Effector CD4-positive, alpha-beta T cell (primary cell): ENCODE measurements at places on chromosomes 12 and 14.

DNA sequence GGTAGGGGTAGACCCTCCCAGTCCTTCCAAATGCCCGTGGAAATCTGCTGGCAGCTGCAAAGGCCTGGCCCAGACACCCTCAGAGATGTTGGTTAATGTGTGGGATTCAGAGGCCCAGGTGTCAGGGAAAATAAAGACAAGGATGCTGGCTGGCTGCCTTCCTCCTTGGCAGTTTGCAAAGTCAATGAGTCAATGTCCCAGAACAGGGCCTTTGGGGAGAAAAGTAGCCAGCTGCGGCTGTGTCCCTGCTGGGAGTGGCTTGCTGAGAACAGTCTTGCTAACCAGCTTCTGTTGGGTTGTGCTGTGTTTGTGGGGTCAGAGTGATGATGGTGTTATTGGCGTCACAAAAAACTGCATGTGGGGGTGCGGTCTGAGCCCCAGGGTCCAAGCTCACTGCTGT, 29.2 kb downstream of the GLRX5 start:
- DNase-seq = no peak

GRCh38 chr12:105047308-105047707, 37.0 kb downstream of the ALDH1L2 start:
- DNase-seq = no peak

GRCh38 chr12:112590281-112590680, 171.5 kb downstream of the PTPN11 start:
- no peak for DNase-seq

DNA sequence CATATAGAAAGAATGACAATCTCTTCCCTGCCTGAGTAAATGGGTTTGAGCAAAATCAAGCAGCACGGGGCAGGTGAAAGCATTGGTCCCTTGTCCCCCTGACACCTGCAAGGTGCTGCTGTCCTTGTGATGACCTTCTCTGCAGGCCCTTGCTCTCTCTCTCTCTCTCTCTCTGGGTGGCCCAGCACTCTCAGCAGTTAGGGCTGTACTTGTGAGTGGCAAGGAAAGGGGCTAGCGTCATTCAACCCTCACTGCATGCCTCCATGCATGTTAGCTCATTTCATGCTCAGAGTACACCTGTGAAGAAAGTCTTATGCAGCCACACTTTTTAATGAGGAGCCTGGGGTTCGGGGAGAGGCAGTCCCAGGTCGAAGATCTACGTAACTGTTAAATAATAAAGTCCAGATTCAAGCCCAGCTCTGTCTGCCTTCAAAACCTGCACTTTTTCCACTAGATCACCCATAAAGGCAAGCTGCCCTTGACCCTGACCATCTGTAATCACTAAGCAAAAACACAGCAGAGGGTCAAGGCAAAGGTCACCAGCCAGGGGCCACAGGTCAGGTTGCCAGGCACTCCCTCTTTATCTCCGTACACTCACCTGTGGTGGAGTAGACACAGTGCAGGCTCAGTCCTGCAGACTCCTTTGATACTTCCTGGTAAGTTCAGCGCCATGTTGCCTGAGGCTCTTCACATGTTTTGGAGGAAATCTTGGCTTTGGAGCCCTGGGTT, 44.9 kb upstream of the CLMN start:
- DNase-seq = no peak

- DNase-seq = peak; percentile 24
Observed at GRCh38 chr14:91244501-91244901, at the start of gene GPR68. Gene GPR68 (minus strand): TSS chr14:91244704. CDS start chr14:91235050, 9,654 bp downstream.

DNA sequence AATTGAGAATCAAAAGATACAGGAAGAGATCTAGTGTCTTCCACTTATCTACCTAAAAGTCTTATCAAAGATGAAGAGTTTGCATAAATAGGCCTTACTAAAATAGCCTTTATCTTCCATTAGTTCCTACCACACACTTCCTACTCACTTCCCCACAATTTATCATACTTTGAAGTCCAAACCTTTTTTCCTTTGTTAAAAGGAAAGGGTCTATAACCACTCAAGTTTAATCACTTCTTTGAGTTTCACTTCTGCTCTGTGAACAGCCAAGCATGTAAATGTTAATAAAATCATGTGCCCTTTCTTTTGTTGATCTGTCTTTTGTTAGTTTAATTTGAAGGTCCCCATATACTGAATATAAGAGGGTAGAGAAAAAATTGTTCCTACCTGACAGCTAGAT, 114.5 kb downstream of the PHLDA1 start:
- DNase-seq = no peak

- peak; percentile 5 for DNase-seq
Observed at GRCh38 chr12:15788233-15789219, 662 bp downstream of the EPS8 start.

- DNase-seq = no peak
Observed at GRCh38 chr14:22606380-22606779, 8.3 kb downstream of the ABHD4 start.

GRCh38 chr12:106629797-106630659, 47.2 kb downstream of the RFX4 start:
- no peak for DNase-seq

DNA sequence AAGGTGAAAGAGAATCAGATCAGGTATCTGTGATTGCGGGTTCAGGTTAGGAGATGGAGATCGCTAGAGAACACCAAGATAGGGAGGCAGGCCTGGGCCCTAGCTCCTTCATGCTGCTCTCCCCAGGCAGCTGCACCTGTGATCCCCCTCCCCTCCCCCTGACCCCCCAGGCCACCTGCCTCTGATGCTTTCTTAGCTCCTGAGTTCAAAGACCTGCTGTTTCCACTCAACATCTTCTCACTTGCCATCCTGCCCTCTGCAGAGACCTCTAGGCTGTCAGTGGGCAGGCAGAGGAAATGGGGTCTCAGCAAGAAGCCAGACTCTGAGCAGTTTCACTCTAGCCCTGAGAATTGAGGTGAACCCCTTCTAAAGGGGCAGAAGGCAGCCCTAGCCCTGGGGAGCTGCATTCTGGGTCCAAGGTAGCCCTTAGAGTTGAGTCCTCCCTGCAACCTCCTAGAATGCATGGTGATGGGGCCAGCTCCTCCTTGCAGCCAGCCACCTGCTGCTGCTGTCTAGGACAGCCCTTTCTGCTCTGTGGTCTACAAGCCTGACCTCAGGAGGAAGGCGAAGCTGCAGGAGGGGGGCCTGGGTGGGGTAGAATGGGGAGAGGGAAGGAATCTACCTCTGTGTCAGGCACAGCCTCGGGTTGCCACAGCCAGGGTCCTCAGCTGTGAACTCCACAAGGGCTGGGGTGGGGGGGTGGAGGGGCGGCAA, 6.4 kb upstream of the SLC48A1 start:
- DNase-seq = no peak

- peak; percentile 71 for DNase-seq
Observed at GRCh38 chr12:89352492-89353187, at the start of gene DUSP6. Gene DUSP6 (minus strand): TSS chr12:89352501. CDS start chr12:89352039, 462 bp downstream.

DNA sequence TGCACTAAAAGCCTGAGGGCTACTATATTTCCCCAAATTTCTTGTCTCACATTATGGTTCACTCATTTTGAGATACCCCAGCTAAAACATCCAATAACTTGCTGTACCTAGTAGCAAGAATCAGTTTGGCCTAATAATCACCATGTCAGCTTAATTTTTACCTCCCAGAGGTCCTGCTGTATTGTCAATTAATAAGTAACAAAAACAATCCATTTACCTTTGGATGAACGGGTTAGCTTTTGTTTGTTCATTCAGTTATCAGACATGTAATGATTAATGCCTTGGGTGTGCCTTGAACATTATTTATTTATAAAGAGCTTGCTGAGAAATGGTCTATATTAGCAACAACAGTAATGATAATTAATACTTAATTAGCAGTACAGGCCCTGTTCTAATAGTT, 57.0 kb downstream of the MON2 start:
- no peak for DNase-seq

DNA sequence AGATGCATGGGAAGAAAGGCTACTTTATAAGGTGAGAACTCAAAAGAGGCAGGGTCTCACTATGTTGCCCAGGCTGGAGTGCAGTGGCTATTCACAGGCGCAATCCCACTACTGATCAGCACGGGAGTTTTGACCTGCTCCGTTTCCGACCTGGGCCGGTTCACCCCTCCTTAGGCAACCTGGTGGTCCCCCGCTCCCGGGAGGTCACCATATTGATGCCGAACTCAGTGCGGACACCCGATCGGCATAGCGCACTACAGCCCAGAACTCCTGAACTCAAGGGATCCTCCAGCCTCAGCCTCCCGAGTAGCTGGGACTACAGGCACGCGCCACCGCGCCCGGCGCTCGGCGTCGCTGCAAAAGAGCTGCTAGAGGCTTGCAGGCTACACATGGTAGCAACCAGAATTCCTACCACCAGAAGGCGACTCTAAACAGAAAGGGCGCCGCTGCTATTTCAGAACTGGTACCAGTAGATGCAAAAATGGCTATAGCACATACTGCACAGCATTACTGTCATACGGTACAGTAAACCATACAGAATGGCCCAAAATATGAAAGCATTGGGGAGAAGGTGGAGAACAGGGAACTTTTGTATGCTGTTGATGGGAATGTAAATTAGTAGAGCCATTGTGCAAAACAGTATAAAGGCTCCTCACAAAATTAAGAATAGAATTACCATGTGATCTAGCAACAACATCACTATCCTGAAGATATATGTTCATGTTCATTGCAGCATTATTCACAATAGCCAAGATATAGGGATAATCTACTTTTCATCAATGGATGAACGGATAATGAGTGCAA, 1.2 kb upstream of the NEMF start:
- DNase-seq = peak; percentile 64

- no peak for DNase-seq
Observed at GRCh38 chr12:47082283-47082682, 2.5 kb upstream of the AMIGO2 start.

GRCh38 chr12:30047516-30048254, 263.9 kb upstream of the TMTC1 start:
- no peak for DNase-seq

DNA sequence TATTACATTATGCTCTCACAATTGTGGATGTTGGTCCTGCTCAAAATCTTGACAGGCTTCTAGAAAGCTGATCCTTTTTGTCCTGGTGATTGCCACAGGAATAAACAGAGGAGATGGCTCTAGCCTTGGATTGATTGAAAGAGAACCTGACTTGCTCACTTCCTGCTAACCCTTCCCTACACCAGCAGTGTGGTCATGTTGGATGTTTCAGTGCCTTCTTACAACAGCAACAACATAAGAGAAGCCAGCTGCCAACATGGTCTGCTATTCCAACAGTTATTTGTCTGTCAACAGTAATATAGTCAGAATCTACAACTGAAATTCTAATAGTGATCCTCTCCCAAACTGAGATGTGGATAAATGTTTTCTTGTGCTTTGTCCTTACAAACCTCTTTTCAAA, 311.6 kb upstream of the DIO2 start:
- DNase-seq = no peak

DNA sequence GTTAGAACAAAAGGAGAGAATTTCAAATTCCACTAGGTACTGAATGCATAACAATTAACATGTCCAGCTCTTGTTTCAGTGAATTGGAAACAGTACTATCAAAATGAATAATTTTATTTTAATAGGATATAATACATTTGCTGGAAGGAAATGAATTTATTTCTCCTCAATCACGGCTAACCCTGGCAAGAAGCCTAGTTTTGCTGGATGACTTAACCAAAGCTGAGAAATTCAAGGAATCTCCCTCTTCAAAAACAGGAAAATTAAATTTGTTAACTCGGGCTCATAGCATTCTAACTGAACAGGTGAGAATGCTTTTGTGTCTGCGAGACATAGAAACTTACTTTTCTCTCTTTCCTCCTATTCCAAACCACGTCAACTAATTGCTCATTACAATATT, 163.5 kb upstream of the NEDD1 start:
- no peak for DNase-seq

- no peak for DNase-seq
Observed at GRCh38 chr12:40063414-40063813, 42.5 kb downstream of the SLC2A13 start.

DNA sequence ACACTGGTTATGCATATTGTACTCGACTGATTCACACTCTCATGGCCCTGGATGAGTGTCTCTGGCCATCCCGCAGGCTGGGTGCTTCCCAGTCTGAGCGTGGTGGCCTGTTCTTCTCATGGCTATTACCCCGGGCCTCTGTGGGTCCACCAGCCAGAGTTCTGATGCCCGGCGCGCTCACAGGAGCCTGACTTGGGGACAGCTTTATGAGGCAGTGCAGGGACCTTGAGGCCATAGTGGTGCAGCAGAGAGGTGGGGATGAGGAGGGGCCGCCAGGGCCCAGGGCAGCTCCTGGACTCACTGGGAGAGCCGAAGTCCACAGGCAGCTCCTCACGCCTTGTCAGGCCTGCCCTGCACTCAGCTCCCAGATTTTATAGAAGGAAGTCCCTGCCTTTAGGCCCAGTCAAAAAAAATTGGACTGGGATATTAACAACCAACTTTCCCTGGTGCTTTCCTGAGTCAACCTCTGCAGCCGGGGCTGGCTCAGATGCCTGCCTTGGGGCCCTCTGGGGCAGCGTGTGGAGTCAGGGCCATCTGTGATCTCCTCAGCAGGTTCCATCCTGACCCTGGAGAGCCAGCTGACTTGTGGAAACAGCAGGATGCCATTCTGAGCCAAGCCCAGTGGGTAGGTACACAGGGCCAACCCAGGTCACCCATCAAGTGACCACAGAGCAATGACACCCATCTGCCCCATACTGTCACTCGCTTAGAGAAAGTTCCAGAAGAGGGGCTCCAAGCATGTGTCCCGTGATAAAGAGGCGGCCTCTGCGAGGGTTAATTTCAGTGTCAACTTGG, 89.4 kb upstream of the DIO3 start:
- DNase-seq = no peak

DNA sequence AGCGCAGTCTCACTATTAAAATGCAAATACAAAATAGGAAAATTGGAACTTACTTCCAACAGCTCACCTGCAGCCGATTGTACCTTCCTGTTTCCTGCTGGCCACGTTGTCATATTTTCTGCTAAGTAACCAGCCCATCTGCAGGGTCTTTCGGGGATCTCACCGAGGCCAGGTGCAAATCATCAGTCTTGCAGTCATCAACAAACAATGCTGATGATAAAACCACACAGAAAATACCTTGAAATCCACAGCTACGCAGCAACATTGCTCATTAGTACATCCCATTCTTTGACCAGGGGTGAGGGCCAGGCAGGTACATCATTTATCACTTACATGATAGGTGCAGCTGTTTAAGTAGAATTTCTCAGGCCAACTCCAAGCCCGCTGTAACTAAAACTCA, 406.9 kb downstream of the TMEM121 start:
- no peak for DNase-seq

GRCh38 chr14:89166633-89167032, 250.4 kb downstream of the FOXN3 start:
- no peak for DNase-seq

DNA sequence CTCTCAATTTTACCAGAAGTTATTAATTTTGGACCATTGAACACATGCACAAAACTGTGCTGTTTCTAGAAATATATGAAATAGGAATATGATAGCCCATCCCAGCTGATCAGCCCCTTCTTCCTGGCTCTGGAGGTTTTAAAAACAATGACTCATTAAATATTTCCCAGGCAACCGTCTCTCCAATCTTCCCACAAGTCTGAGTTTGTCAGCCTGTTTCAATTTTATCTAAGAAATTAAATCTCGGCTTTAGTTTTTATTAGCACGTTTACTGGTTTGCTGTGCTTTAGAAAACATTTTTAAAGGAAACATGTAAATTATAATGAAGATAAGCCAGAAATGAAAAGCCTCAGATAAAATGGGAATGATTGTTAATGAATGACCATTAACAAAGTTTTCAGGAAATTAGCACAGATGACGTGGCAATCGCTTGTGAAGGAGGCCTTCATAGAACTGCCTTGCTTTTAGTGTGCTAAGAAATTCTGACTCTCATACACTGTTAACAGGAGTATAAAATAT, 89.3 kb upstream of the RAP1B start:
- no peak for DNase-seq
